Cardiac muscle cell (in vitro differentiated cells and primary cell): ENCODE measurements at places on chromosomes 11 and 22.

- no peaks in the 10 kb centered on the region for H3K36me3 ChIP-seq
- H3K27ac ChIP-seq = peak overlapping the region; percentile 100
- H3K27me3 ChIP-seq = no peaks in the 10 kb centered on the region
- DNase-seq = peak; percentile 33
- H3K4me3 ChIP-seq = peak overlapping the region; percentile 71
- peaks cover 5% of the 10 kb centered on the region for H3K4me1 ChIP-seq
These were observed 879 bp upstream of the RNH1 start for GRCh38 chr11:507727-508515.

DNA sequence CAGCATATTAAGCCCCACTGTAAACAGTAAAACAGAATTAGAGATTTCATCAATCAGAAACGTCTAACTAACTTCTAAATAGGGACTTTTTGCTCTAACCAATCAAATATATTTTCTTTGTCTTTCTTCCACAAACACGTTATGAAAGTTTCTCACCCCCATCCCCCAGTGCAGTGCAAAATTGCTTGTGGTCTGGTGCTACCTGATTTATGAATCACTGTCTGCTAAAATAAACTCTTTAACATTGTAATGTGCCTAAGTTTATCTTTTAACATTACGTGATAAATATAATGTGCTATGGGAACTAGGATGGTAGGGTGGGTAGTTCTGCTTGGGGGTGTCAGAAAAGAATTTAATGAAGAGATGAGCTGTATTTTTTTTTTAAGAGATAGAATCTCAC is 47.3 kb upstream of the SLC5A1 start:
- no peak overlapping the region for H3K4me3 ChIP-seq
- no peaks in the 10 kb centered on the region for H3K4me1 ChIP-seq
- H3K36me3 ChIP-seq = no peaks in the 10 kb centered on the region
- H3K27me3 ChIP-seq = no peaks in the 10 kb centered on the region
- no peak overlapping the region for H3K27ac ChIP-seq

GRCh38 chr22:20182365-20182764 is 31.5 kb upstream of the CCDC188 start:
- H3K36me3 ChIP-seq = no peaks in the 10 kb centered on the region
- no peak for DNase-seq
- H3K4me3 ChIP-seq = no peak overlapping the region
- peaks cover 3% of the 10 kb centered on the region for H3K4me1 ChIP-seq

GRCh38 chr11:47514825-47515647 is 37.9 kb downstream of the CELF1 start:
- H3K27me3 ChIP-seq = no peaks in the 10 kb centered on the region
- no peak overlapping the region for H3K4me3 ChIP-seq
- peak overlapping the region; percentile 68 for H3K27ac ChIP-seq

- H3K27ac ChIP-seq = no peak overlapping the region
- H3K4me1 ChIP-seq = peaks cover 12% of the 10 kb centered on the region
- H3K4me3 ChIP-seq = no peak overlapping the region
- DNase-seq = no peak
These were observed 3.4 kb downstream of the PARVA start for GRCh38 chr11:12380565-12381325.

GRCh38 chr22:46728470-46728869 is 9.6 kb downstream of the CERK start:
- H3K27me3 ChIP-seq = no peaks in the 10 kb centered on the region
- peaks cover 18% of the 10 kb centered on the region for H3K4me1 ChIP-seq
- no peak overlapping the region for H3K4me3 ChIP-seq
- no peak for DNase-seq

GRCh38 chr11:46456269-46457001 is 64.9 kb upstream of the CHRM4 start:
- H3K36me3 ChIP-seq = no peaks in the 10 kb centered on the region
- H3K27ac ChIP-seq = no peak overlapping the region
- peaks cover 4% of the 10 kb centered on the region for H3K4me1 ChIP-seq
- H3K27me3 ChIP-seq = no peaks in the 10 kb centered on the region

DNA sequence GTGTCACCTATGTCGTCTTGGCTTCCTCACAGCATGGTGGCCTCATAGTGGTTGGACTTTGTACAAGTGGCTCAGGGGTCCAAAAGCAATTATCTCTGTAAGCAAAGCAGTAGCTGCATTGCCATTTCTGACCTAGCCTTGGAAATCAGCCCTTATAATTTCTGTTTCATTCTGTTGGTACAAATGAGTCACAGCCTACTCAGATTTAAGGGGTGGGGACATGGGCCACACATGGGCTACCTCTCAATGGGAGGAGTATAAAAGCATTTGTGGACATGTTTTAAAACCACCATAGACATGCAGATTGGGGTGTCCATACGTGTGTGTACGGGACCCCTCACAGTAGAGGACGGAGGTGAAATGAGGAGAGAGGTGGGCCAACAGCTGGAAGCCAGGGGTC is 41.6 kb downstream of the CHRDL2 start:
- no peak overlapping the region for H3K27ac ChIP-seq
- H3K4me1 ChIP-seq = no peaks in the 10 kb centered on the region
- H3K36me3 ChIP-seq = no peaks in the 10 kb centered on the region
- H3K27me3 ChIP-seq = no peaks in the 10 kb centered on the region

- H3K36me3 ChIP-seq = no peaks in the 10 kb centered on the region
- H3K27ac ChIP-seq = peak overlapping the region; percentile 85
- no peaks in the 10 kb centered on the region for H3K27me3 ChIP-seq
- peak; percentile 88 for DNase-seq
These were observed 31.6 kb upstream of the MYH9 start for GRCh38 chr22:36419177-36419911.

GRCh38 chr11:94536386-94536785 is 7.3 kb upstream of the FUT4 start:
- H3K4me1 ChIP-seq = peaks cover 14% of the 10 kb centered on the region
- H3K27ac ChIP-seq = no peak overlapping the region
- no peaks in the 10 kb centered on the region for H3K27me3 ChIP-seq

DNA sequence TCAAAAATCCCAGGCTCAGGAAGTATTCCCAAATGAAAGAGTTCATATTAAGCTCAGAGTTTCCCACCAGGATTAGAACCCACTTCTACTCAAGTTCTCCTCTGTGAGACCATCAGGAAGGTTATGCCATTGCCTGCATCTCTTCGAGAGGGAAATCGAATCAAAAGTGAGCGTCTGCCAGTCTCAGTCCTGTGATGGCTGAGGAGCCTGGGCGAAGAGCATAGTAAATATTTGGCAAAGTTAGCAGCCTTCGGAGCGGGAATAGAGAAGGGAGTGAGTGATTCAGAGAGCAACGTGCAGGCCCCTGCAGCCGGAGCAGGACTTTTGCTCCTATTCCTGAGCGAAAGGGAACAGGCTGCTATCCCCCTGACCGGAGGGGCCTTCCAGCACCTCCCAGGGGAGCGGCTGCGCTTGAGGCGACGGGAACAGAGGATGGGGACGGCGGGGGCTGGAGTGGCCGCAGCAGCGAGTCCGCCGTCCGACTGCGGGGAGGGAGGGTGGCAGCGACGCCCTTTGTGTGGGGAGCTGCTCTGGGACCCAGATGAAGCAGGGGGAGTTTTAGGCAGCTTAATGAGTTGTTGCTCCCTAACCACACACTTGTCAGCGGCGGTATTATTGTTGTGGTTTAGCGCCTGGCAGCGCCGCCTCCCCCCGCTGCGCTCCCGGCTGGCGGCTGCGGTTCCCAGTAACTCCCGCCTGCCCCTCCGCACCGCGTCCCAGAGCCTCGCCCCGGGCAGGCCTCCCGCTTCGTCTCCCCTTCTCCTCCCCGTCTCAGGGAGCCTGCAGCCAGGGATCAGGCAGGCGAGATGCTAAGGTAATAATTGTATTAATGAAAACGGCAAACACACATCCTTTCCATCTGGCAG is 21.7 kb upstream of the NRGN start:
- peak overlapping the region; percentile 30 for H3K4me3 ChIP-seq
- peaks cover 13% of the 10 kb centered on the region for H3K4me1 ChIP-seq
- H3K27me3 ChIP-seq = peaks cover 97% of the 10 kb centered on the region
- no peak overlapping the region for H3K27ac ChIP-seq

DNA sequence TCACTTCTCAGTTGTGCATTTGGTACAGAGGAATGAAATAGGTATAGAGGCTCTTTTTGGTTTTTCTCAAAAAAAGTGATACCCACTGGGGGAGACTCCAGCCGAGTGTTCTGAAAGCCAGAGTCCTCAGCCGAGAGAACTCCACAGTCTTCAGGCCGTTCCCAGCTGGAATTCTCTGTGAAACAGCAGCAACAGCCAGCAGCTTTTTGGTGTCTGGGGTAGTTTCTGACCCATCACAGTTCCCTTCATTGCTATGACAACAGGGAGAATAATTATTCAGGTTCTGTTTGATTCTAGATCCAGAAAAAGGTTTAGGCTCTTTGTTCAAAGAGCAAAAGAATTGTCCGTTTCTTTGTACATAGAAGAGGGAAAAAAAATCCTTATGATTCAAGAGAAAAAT is 84.6 kb downstream of the C22orf31 start:
- H3K27ac ChIP-seq = peak overlapping the region; percentile 87
- H3K36me3 ChIP-seq = no peaks in the 10 kb centered on the region
- peaks cover 45% of the 10 kb centered on the region for H3K4me1 ChIP-seq
- peak; percentile 21 for DNase-seq
- H3K27me3 ChIP-seq = no peaks in the 10 kb centered on the region
- H3K4me3 ChIP-seq = no peak overlapping the region

DNA sequence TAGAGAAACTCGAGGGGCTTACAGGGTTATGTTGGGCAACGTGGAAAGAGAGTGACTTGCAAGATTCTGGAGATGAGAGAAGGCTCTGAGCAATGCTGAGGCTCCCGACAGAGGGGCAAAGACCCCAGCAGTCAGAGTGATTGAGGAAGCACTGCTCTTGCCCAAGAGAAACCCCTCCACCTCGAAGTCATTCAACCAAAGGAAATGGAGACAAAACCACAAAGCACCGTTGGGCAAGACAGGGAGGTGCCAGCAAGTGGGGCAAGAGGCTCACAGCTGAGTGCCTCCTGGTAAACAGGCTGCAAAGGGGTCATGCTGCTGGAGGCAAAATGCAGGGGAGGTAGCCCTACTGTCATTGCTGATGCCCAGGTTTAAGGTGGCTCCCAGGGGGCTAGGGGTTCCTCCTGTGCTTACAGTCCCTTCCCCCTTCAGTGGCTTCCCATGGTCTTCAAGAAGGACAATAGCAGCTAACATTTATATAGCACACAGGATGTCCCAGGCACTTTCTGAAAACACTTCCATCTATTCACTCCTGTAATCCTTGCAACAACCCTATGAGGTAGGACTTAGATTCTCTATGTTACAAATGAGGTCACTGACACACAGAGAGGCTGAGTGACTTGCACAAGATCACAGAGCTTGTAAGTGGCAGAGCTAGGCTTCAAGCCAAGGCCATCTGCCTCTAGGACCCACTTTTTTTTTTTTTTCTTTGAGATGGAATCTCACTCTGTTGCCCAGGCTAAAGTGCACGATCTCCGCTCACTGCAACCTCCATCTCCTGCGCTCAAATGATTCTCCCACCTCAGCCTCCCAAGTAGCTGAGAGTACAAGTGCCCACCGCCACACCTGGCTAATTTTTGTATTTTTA is 18.1 kb upstream of the MYH9 start:
- no peak overlapping the region for H3K27ac ChIP-seq
- no peaks in the 10 kb centered on the region for H3K36me3 ChIP-seq
- H3K27me3 ChIP-seq = no peaks in the 10 kb centered on the region
- H3K4me1 ChIP-seq = peaks cover 5% of the 10 kb centered on the region

GRCh38 chr11:25163421-25163820 is 666.6 kb downstream of the LUZP2 start:
- H3K27me3 ChIP-seq = no peaks in the 10 kb centered on the region
- H3K36me3 ChIP-seq = no peaks in the 10 kb centered on the region
- no peak overlapping the region for H3K27ac ChIP-seq
- no peaks in the 10 kb centered on the region for H3K4me1 ChIP-seq
- H3K4me3 ChIP-seq = no peak overlapping the region

DNA sequence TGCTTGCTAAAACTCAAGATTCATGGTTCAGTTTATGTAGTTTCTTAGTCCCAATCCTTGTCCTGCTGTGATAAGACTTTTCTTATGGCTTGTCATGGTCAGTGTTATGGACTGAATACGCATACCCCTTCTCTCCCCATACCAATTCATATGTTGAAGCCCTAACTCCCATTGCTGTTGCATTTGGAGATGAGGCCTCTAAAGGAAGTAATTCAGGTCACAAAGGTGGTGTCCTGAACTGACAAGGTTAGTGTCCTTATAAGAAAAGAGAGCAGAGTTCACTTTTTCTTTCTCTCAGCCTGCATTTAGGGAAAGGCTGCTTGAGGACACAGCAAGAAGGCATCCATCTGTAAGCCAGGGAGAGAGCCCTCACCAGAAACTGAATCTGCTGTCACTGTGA is 618.2 kb downstream of the LRRC4C start:
- H3K4me3 ChIP-seq = no peak overlapping the region
- no peak for DNase-seq
- no peaks in the 10 kb centered on the region for H3K36me3 ChIP-seq
- no peak overlapping the region for H3K27ac ChIP-seq
- H3K27me3 ChIP-seq = no peaks in the 10 kb centered on the region

DNA sequence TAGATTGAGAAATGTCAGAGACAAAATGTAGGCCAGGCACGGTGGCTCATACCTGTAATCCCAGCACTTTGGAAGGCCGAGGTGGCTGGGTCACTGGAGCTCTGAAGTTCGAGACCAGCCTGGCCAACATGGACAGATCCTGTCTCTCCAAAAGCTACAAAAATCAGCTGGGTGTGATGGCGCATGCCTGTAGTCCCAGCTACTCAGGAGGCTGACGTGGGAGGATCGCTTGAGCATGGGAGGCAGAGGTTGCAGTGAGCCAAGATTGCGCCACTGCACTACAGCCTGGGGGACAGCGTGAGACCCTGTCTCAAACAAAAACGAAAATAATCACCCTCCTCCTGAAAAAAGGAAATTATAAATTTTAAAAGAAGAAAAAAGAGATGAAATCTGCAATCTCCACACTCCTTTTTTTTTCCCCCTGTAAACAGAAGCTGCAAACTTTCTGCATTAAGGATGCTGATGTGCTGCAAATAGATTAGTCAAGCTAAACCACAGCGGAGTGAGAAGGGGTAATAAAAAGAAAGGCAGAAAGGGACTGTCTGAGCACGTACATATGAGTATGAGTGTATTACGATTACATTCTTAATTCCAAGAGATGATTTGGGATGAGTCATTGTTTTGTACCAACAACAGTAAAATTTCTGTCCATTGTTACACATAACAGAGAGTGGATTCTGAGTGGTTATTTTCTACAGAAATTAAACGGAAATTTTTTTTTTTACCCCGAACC is 87.3 kb downstream of the SIK3 start:
- H3K4me1 ChIP-seq = no peaks in the 10 kb centered on the region
- no peaks in the 10 kb centered on the region for H3K36me3 ChIP-seq
- H3K27ac ChIP-seq = no peak overlapping the region

DNA sequence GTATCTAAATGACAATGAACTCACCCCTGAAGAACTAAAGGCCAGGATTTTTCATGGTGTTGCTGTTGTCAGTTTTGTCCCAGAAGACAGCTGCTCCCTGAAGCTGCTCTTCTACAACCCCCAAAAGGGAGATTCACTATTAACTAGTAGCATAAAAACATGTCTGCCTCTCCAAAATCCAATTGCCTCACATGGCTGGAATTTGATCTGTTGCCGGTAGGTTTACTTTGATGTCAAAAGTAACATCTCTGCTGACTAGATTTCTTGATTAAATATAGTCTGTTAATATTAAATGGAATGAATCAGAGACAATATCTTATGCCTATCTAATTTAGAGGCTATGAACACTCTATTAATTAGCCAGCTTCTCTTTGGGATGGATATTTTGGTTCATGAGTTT is 425.4 kb downstream of the ETS1 start:
- H3K27me3 ChIP-seq = peaks cover 21% of the 10 kb centered on the region
- no peak overlapping the region for H3K27ac ChIP-seq
- no peak for DNase-seq
- H3K4me1 ChIP-seq = no peaks in the 10 kb centered on the region
